ENCODE measurements at places on chromosomes 3 and 15. TPM values are rescaled to one million over a fixed set of nuclear protein-coding genes. Genes with fewer than 3 reads are reported as not detected.

LRRC28 gene
- 15.8 TPM for total RNA-seq

GRCh38 chr15:57375827-57376695 lies at the start of gene CGNL1:
CGNL1 (plus strand) TSS chr15:57376505; CDS start chr15:57438000, 61,495 bp downstream.
- no peak for DNase-seq

CPNE9 gene
- not detected for total RNA-seq

DNA sequence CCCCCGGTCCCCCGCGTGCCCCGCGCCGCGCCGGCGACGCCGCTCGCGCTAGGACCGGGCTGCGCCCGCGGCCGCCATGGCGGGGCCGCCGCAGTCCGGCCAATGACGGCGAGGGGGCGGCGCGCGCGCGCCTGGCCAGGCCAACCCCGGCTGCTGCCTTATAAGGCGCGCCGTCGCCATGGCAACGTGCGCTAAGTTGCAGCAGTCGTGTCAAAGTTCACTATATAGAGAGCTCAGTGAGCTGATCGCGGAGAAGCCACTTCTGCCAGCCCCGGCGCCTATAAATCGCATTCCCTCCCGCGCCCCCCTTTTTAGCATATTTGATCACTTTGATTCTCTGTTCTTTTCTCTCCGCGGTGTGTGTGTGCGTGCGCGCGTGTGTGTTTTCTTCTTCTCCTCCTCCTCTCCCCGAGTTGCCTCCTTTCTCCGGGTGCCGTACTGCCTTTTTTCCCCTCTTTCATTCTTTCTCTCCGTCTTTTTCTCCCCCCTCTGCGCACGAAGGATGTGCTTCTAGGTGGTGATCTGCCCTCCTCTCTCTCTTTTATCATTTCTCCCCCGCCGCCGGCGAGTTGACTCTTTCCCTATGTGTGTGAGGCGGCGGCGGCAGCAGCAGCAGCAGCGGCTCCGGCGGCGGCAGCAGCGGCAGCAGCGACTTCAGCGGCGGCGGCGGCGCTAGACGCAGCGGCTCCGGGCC lies at the start of gene NR2F2:
NR2F2 (plus strand) TSS at position 251 of the 694 bp plus-strand sequence. CDS start 1,406 bp downstream, outside the sequence.
- peak; percentile 87 for DNase-seq

THPO gene
- not detected for total RNA-seq

DNA sequence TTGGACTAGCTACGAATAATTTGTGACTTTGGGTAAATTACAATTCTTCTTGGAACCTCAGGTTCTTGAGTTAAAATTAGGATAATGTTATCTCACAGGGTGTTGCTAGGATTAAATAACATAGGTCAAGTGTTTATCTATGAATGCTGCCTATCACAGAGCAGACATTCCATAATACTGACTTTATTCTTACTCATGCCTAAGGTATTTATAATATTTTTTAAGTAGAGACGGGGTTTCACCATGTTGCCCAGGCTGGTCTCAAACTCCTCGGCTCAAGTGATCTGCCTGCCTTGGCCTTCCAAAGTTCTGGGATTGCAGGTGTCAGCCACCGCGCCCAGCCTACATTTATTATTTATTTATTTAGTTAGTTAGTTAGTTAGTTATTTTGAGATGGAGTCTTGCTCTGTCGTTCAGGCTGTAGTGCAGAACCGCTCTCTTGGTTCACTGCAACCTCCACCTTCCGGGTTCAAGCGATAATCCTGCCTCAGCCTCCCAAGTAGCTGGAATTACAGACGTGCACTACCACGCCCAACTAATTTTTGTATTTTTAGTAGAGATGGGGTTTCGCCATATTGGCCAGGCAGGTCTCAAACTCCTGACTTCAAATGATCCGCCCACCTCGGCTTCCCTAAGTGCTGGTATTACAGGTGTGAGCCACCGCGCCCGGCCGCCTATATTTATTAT lies 741 bp upstream of the ZNF106 start:
- peak; percentile 80 for DNase-seq

Measured in bronchial epithelial cell (primary cell).